ENCODE measurements at places on chromosomes 11 and 22.

- ATAC-seq = no peak
These were observed 47.6 kb downstream of the ST3GAL4 start for GRCh38 chr11:126403022-126403581.

GRCh38 chr11:72227316-72228228 is 3.0 kb downstream of the INPPL1 start:
- ATAC-seq = no peak

DNA sequence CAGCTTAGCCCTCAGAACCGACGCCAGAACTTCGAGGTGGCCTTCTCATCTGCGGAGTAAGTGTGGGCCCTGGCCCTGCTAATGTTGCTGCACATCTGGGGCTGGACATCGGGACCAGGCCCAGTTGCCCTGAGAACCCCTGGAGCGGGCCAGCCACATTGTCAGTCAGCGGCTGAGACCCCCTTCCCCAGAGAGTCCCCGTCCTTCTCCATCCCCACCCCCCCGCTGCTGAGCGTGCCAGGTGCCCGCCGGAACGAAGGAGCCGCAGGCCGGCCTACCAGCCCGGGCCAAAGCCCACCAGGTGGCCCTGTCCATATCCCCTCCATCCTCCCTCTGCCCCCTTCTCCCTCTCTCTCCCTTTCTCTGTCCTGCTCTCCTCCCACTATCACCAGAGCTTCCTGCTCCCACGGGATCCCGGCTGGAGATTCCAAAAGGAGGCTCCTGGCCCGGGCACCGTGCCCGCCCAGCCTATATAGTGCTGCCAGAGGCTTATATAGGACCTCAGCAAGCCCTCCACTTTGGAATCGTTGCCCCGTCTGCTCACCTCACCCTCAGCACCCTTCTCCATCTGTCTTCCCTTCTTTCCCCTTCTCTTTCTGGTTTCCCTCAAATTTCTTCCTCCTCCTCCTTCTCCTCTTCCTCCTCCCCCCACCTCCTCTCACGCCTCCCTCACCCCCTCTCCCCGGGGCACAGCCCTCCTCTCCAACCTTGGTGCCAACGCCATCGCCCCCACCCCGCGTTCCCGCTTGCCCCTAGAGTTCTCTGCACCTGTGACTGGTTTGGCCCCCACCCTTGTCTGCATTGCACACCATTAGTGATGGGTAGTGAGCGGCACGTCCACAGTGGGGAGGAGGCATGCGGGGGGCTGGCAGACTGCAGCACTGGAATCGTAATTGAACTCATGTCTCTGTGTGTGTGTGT is 7.3 kb downstream of the SELENOM start:
- ATAC-seq = no peak

- ATAC-seq = no peak
These were observed 55.2 kb downstream of the ST3GAL4 start for GRCh38 chr11:126410649-126411048.

GRCh38 chr22:36086629-36087254 is 58.1 kb upstream of the RBFOX2 start:
- ATAC-seq = no peak

DNA sequence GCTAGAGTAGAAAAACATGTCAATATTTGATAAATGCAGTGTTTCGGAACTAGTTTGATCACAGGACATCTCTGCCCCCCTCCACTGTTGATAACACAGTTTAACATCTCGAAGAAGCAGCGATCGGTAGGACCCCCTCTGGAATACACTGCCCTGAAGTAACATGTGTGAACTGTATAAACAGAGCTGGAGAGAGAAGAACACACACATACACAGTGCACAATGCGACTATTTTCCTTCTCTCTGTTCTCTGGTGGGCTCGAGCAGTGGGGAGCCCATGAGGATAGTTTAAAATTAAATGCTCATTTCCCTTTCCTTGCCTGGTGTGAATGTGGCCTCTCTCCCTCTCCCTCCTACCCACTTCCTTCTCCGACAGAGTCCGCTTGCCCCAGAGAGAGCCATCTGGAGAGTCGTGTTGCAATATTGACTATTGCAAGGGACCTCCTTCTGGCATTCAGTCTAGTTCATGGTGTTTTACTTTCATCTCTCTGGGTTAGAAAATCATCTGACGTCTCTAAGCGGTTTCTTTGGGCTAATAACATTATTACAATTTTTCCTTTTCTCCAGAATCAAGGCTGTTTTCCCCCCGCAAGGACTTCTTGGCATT is 51.6 kb upstream of the BARX2 start:
- no peak for ATAC-seq

DNA sequence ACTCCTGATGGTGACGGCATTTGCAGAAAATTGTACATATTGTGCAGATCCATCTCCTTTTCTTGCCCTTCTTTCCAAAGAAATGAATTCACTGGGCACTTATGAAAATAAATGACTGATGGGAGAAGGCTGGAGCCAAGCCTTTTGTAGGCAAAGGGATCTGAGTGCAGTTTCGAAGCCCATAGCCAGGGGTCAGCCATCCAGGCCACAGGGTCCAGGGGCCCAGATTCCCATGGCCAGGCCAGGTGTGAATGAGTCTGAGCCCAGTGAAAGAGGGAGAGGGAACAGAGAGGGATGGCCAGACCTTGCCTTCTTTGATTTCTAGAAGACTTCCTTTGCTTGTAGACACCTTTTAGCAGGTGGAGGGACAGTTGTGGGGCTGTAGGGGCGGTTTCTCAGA is 209.1 kb downstream of the KIRREL3 start:
- no peak for ATAC-seq

GRCh38 chr11:118217575-118217974 is 7.2 kb downstream of the JAML start:
- peak; percentile 81 for ATAC-seq

DNA sequence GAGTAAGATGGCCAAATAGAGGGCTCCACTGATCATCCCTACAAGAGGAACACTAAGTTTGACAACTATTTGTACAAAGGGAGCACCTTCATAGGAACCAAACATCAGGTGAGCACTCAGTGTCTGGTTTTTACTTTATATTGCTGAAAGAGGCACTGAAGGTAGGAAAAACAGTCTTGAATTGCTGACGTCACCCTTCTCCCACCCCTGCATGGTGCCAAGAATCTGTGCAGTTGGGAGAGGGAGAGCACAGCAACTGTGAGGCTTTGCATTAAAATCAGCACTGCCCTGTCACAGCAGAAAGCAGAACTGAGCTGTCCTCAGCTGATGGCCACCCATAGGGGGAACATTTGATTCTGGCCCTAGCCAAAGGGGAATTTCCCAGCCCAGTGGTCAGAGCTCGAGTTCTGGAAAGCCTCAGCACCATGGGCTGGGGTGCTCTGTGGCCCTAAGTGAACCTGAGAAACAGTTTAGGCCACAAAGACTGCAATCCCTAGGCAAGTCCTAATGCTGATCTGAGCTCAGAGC is 37.9 kb downstream of the PIWIL3 start:
- ATAC-seq = no peak

DNA sequence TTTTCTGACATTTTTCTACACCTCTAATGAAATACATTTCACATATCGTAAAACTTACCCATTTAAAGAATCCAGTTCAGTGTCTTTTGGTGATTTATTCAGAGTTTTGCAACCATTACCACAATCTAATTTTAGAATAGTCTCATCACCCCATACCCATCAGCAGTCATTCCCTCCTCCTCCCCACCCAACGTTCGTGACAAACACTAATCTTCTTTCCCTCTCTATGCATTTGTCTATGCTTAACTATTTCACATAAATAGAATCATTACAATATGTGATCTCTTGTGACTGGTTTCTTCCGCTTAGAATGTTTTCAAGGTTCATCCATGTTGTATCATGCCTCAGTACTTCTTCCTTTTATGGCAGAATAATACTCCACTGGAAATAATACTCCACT is 9.5 kb downstream of the TTC28 start:
- no peak for ATAC-seq

DNA sequence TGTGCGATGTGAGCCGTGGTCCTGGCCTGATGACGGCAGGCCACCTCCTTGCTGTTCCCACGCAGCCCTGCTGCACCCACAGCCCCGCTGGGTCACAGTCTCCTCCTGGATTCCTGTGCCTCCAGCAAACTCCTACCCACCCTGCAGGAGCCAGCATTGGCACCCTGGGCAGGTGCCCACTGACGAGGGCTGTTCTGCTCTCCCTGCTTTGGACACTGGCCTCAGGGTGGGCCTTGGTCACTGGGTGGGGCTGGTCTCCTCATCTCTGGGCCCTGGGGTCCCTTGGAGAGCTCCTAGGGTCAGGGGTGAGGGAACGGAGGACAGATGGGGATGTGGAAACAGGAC is 12.7 kb downstream of the TSPAN4 start:
- no peak for ATAC-seq
